Right atrium auricular region (tissue), 2 donors: ENCODE measurements at places on chromosomes 16 and 17. TPM values are rescaled to one million over a fixed set of nuclear protein-coding genes. Genes with fewer than 3 reads are reported as not detected.

DPEP2 gene
- total RNA-seq: 1.6 TPM

- no peak for DNase-seq
- no peaks in the 10 kb centered on the region for H3K36me3 ChIP-seq
- H3K4me1 ChIP-seq: no peaks in the 10 kb centered on the region
- no peak overlapping the region for H3K4me3 ChIP-seq
- no peaks in the 10 kb centered on the region for H3K27me3 ChIP-seq
Measured at GRCh38 chr17:80528536-80528935, 16.1 kb upstream of the RPTOR start.

DNA sequence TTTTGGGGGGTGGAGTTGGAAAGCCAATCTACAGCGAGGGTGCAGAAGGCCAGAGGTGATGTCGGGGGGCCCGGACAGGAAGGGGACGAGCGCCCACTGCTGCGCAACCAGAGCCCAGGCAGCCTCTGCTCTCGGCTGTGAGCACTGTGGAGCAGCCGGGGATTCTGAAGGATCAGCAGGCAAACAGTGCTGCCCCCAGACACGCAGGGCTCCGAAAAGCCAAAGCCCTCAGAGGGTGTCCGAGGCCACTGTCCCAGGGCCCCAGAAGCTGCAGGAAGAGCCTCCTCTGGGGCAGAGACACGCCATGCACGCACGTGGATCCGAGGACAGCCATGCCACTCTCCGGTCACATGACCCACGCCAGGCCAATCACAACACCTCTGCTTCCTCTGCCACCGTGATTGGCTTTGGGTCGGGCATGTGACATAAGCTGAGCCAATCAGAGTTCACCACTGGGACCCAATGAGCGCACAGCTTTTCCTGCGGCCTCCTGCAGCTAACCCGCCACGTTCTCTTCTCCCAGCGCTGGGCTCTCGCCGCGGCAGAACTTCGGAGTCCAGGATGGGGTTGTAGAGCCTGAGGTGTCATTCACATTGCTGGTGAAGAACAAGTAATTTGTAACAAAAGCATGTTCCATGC lies 40.7 kb downstream of the ACTG1 start:
- DNase-seq: no peak
- peaks cover 12% of the 10 kb centered on the region for H3K4me1 ChIP-seq
- H3K4me3 ChIP-seq: no peak overlapping the region
- no peak overlapping the region for H3K27ac ChIP-seq
- no peaks in the 10 kb centered on the region for H3K27me3 ChIP-seq

TBC1D3K gene
- not detected for total RNA-seq

DNA sequence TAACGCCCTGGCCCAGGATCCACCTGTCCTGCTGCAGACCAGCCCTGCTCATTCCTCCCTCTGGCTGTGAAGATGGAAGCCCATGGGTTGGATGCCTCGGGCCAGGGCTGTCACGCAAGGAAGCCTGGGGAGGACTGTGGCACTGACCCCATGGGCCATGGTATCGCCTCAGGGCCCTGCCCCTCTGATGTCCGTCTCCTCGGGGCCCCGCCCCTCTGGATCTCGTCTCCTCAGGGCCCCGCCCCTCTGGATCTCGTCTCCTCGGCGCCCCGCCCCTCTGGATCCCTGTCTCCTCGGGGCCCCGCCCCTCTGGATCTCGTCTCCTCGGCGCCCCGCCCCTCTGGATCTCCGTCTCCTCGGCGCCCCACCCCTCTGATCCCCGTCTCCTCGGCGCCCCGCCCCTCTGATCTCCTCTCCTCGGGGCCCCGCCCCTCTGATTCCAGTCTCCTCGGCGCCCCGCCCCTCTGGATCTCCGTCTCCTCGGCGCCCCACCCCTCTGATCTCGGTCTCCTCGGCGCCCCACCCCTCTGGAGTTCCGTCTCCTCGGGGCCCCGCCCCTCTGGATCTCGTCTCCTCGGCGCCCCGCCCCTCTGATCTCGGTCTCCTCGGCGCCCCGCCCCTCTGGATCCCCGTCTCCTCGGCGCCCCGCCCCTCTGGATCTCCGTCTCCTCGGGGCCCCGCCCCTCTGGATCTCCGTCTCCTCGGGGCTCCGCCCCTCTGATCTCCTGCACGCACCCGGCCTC lies 24.0 kb downstream of the METRNL start:
- peaks cover 51% of the 10 kb centered on the region for H3K4me1 ChIP-seq
- no peak overlapping the region for H3K4me3 ChIP-seq
- H3K36me3 ChIP-seq: no peaks in the 10 kb centered on the region
- H3K27ac ChIP-seq: peak overlapping the region; percentile 51

GUCY2D gene
- total RNA-seq: not detected

GRCh38 chr17:57624386-57624785 lies 120.7 kb downstream of the CCDC182 start:
- no peak overlapping the region for H3K27ac ChIP-seq
- H3K27me3 ChIP-seq: no peaks in the 10 kb centered on the region
- no peaks in the 10 kb centered on the region for H3K36me3 ChIP-seq
- H3K4me3 ChIP-seq: no peak overlapping the region
- H3K4me1 ChIP-seq: no peaks in the 10 kb centered on the region

KRT17 gene
- not detected for total RNA-seq

- H3K27me3 ChIP-seq: no peaks in the 10 kb centered on the region
- peaks cover 27% of the 10 kb centered on the region for H3K4me1 ChIP-seq
- DNase-seq: no peak
- peak overlapping the region; percentile 73 for H3K27ac ChIP-seq
Measured at GRCh38 chr17:78997881-78998280, 11.7 kb downstream of the CANT1 start.

SPECC1 gene
- total RNA-seq: 10.3 TPM

GRCh38 chr16:11396241-11397048 lies 51.2 kb downstream of the RMI2 start:
- peaks cover 5% of the 10 kb centered on the region for H3K4me1 ChIP-seq
- H3K27ac ChIP-seq: no peak overlapping the region
- DNase-seq: peak; percentile 69
- no peaks in the 10 kb centered on the region for H3K36me3 ChIP-seq
- H3K27me3 ChIP-seq: no peaks in the 10 kb centered on the region

DNA sequence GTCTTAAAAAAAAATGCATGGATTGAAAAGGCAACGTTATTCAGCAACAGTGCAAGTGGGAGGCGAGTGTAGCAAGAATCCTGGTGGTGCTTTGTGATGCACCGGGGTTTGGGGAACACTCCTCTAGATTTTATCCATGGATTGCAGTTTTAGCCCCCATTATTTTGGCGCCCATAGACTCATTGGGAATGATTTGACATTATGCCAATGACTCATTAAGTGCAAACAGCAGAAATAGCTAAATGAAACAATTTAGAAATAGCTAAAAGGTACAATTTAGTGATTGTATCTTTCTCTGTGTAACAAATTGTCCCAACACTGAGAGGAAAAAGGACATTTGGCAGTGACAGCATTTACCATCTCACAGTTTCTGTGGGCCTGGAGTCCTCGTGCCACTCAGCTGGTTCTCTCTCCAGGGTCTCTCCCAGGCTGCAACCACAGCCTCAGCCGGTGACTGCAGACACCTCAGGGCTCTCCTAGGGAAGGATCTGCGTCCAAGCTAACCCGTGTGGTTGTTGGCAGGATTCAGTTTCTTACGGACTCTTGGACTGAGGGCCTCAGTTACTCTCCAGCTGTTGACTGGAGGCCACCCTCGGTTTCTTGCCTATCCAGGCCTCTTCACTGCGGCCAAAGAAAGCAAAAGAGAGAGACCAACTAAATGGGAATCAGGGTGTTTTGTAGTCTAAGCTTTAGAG lies 398.7 kb downstream of the SNX29 start:
- H3K36me3 ChIP-seq: no peaks in the 10 kb centered on the region
- no peak for DNase-seq
- H3K27ac ChIP-seq: no peak overlapping the region
- H3K4me3 ChIP-seq: no peak overlapping the region

GRCh38 chr17:14225254-14225980 lies 11.2 kb downstream of the CDRT15 start:
- no peaks in the 10 kb centered on the region for H3K4me1 ChIP-seq
- no peak overlapping the region for H3K27ac ChIP-seq
- no peak overlapping the region for H3K4me3 ChIP-seq
- no peak for DNase-seq

CDH1 gene
- total RNA-seq: 1.4 TPM

LITAFD gene
- total RNA-seq: not detected

DNA sequence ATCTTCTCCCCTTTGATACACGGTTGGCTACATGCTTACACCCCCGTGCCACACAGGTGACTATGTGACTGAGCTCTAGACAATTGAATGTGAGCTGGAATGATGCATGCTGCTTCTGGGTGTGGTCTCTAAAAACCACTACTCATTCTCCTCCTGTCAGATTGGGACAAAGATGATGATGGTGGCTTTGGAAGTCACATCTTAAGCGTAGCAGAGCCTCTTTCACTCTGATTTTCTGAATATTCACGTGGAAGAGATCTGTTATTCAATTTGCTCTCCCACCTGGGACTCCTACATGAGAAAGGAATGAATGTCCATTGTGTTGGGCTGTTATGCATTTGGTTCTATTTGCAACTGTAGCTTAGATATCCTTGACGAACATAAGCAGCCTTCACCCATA lies 763.6 kb upstream of the EEF2KMT start:
- H3K36me3 ChIP-seq: no peaks in the 10 kb centered on the region
- H3K27me3 ChIP-seq: no peaks in the 10 kb centered on the region
- DNase-seq: no peak
- no peak overlapping the region for H3K4me3 ChIP-seq
- H3K27ac ChIP-seq: no peak overlapping the region

GRCh38 chr16:68658974-68659360 lies 13.9 kb downstream of the CDH3 start:
- DNase-seq: no peak
- no peak overlapping the region for H3K27ac ChIP-seq
- no peaks in the 10 kb centered on the region for H3K36me3 ChIP-seq
- no peaks in the 10 kb centered on the region for H3K4me1 ChIP-seq

GRCh38 chr17:17025621-17026020 lies 16.6 kb upstream of the MPRIP start:
- no peak overlapping the region for H3K4me3 ChIP-seq
- no peaks in the 10 kb centered on the region for H3K27me3 ChIP-seq
- H3K36me3 ChIP-seq: no peaks in the 10 kb centered on the region
- DNase-seq: no peak
- H3K27ac ChIP-seq: no peak overlapping the region

TMC5 gene
- not detected for total RNA-seq

WFDC1 gene
- total RNA-seq: 0.59 TPM
